ENCODE measurements at places on chromosomes 2 and 18.

- no peak for DNase-seq
Measured at GRCh38 chr18:35252466-35252865, 11.6 kb downstream of the ZNF397 start.

GRCh38 chr18:35933982-35934381 lies 38.5 kb upstream of the RMP24 start:
- no peak for DNase-seq

DNA sequence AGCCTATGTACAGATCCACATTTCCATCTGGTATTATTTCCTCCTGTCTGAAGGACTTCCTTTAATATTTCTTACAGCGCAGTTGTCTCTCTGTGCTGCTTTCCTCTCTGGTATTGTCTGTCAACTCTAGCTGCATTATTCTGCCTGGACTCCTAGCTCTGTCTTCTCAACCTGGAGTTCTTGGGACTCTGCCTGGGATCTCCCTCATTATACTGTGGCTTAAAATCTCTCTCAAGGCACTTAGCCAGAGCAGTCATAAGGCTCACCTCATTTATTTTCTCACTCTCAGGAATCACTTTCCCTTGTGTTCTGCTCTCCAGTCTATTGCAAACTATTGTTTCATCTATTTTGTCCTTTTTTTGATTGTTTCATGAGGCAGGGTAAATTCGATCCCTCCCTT lies 850.4 kb downstream of the ERBB4 start:
- no peak for DNase-seq

GRCh38 chr2:6073191-6074088 lies 381.3 kb downstream of the SOX11 start:
- peak; percentile 54 for DNase-seq

DNA sequence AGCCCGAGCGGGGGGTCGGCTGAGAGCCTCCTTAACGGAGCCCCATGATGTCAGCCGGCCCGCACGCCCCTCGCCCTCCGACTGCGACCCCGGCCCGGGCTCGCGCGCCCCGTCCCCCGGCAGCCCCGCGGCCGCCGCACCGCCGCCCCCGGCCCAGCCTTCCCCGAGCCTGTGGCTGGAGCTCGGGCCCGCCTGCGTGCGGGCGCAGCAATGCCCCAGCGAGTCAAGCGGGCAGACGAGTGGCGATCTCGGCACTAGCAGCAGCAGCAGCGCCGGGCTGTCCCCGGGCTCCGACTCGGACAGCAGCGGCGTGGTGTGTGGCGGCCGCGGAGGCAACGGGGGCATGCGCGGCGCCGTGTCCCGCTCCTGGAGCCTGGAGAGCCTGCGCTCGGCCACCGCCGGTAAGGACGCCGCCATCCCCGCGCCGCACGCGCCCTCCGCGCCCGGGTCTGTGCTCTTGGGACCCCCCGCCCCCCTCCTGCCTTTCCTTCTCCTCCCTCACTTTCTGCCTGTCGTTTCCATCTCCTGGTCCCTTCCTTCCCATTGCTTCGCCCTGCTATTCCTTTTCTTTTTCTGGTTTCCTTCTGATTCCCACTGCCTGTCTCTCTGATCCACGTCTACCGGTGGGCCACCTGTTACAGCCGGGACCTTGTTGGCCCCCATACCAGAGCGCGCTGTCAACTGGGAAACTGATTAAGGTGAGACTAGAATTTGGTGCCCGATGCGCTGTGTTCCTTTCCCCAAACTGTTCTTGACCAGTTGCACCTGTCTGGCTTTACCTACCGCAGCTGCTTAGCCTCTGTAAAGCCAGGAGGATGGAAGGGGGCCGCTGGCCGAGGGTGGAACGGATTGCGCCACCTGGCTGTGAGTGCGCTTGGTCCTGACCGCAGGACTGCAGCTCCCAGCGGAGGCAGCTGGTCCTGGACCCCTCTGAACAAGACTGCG lies 127.4 kb downstream of the ARHGEF4 start:
- DNase-seq = no peak

Measured in right forelimb (tissue), 1 donor.